Fibroblast of lung (primary cell): ENCODE measurements at places on chromosomes 5 and 9. TPM values are rescaled to one million over a fixed set of nuclear protein-coding genes. Genes with fewer than 3 reads are reported as not detected.
A peak's percentile ranks its signal among the peaks of the same experiment; 100 is the strongest.

DNA sequence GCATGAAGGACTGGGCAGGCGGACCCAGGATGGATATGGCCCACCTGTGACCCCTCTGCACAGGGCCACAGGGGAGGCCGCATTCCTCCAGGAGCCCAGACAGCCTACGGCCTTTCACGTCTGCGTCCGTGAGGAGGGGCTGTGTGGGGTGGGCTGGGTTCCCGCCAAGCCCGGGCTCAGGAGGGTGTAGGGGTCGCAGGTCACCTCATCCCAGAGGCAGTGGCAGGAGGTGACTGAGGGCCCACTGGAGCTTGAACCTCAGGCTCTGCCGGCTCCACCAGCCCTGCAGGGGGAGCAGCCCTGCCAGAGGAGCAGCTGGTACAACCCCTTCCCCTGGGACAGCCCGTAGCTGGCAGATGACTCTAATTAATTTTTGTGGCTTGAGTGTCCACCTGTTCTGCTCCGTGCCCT is 40.7 kb upstream of the CACNA1B start:
- no peak for DNase-seq
- H3K4me1 ChIP-seq: no peaks in the 10 kb centered on the region
- no peak overlapping the region for H3K27ac ChIP-seq
- no peaks in the 10 kb centered on the region for H3K27me3 ChIP-seq
- no peak overlapping the region for H3K4me3 ChIP-seq
- H3K36me3 ChIP-seq: peaks cover 12% of the 10 kb centered on the region

DNA sequence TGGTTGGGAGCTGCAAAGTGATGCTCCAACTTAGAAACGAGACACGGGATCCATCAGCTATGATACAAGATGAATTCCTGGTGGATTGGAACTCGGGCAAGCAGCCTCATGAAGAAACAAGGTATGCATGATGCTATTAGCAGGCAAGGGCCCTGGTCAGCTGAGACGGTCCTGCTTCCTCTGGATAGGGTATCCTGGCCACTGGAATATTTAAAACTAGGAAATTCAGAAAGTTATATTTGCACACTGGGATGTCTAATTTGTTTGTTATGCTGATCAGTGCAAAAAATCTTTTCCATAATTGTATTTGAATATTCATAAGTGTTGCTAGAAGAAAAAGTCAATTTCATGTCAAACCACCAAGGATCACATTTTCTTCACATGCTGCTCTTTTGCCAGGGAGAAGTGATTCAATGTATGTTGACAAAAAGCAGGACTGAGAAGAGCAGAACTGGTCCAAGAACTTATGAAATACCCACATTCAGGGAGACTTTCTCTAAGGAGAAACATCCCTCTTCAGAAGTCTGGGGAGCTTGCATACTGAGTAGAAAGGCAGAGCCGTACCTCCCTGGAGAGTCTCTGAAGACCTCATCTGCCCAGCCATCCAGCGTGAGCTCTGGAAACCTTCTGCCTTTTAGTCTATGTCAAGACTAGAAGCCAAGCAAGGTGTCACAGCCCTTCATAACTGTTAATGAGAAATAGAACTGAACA is 6.7 kb upstream of the NXNL2 start:
- peaks cover 21% of the 10 kb centered on the region for H3K4me1 ChIP-seq
- no peaks in the 10 kb centered on the region for H3K36me3 ChIP-seq
- no peak overlapping the region for H3K4me3 ChIP-seq
- H3K27me3 ChIP-seq: no peaks in the 10 kb centered on the region
- DNase-seq: peak; percentile 42

ALDH1A1 gene
- polyA plus RNA-seq: 7.4 and 33.2 TPM in 2 replicates

COMMD10 gene
- polyA plus RNA-seq: 22.8 and 24.2 TPM in 2 replicates

FAT2 gene
- 0.02 TPM in 1 of 2 replicates, not detected in the other for polyA plus RNA-seq

GRCh38 chr9:122468735-122469134 is 9.0 kb downstream of the OR1J1 start:
- peak; percentile 12 for DNase-seq
- no peaks in the 10 kb centered on the region for H3K27me3 ChIP-seq
- H3K36me3 ChIP-seq: no peaks in the 10 kb centered on the region
- H3K27ac ChIP-seq: peak overlapping the region; percentile 34
- H3K4me3 ChIP-seq: no peak overlapping the region

DNA sequence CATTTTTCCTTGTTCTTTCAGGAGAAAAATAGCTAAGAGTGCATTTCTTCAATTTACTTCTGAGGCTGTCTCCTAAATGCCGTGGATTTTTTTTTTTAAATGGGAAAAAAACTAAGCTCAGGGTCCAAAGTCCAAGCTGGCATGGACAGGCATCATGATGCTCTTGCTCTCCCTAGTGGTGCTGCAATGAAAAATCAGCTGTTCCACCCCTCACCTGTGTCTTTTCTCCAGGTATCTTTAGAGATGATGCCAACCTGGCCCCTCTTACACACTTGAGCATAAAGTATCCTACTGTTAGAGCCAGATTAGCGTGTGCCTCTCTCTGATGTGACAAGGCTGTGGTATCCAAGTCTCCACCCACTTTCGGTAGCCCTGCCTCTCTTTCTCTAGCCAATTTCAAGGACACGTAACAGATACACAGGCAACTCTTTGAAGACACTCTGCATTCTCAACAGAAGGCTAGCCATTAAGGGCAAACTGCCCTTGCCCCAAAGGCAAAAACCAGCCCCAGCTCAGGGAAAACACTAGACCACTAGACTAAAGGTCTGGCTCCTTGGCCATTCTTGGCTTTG is 208.8 kb downstream of the SAXO1 start:
- no peak for DNase-seq
- no peaks in the 10 kb centered on the region for H3K36me3 ChIP-seq

GRCh38 chr9:18061332-18061731 is 412.6 kb upstream of the ADAMTSL1 start:
- H3K4me3 ChIP-seq: no peak overlapping the region
- H3K4me1 ChIP-seq: no peaks in the 10 kb centered on the region
- H3K36me3 ChIP-seq: no peaks in the 10 kb centered on the region
- no peak overlapping the region for H3K27ac ChIP-seq
- no peak for DNase-seq
